Epithelial cell of prostate (primary cell): ENCODE measurements at places on chromosomes 5 and 9.

GRCh38 chr9:21873540-21874221 lies 71.2 kb downstream of the MTAP start:
- DNase-seq, result no peak

- no peak for DNase-seq
Observed at GRCh38 chr5:125696762-125697161, 726.4 kb upstream of the GRAMD2B start.

DNA sequence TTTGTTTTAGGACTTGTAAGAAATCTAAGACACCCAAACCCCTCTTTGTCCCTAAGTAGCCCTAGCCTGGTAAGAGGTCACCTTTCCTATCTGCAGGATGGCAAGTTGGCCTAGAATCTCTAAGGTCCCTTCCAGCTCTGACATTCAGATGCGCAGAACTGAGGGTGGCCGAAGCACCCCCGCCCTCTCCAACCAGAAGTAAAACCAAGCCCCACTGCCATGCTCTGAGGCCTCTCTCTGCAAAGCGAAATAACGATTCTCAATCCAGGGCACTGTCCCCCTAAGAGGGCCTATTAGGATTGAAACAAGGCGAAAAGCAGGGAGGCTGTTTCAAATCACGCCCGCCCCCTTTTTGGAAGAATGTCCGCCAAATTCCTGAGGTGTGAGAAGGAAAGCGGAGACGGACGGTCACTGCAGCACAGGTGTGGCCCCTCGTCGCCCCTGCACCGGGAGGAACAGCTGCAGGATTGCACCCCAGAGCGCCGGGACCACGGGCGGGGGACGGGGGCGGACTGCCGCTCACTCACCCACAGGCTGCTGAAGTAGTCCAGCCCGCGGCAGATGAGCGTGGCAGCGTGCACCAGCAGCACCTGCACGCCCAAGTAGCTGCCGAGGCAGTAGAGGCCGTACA lies 824 bp downstream of the TMEM245 start:
- DNase-seq, result no peak

GRCh38 chr5:174378121-174378874 lies 332.8 kb downstream of the NSG2 start:
- no peak for DNase-seq

DNA sequence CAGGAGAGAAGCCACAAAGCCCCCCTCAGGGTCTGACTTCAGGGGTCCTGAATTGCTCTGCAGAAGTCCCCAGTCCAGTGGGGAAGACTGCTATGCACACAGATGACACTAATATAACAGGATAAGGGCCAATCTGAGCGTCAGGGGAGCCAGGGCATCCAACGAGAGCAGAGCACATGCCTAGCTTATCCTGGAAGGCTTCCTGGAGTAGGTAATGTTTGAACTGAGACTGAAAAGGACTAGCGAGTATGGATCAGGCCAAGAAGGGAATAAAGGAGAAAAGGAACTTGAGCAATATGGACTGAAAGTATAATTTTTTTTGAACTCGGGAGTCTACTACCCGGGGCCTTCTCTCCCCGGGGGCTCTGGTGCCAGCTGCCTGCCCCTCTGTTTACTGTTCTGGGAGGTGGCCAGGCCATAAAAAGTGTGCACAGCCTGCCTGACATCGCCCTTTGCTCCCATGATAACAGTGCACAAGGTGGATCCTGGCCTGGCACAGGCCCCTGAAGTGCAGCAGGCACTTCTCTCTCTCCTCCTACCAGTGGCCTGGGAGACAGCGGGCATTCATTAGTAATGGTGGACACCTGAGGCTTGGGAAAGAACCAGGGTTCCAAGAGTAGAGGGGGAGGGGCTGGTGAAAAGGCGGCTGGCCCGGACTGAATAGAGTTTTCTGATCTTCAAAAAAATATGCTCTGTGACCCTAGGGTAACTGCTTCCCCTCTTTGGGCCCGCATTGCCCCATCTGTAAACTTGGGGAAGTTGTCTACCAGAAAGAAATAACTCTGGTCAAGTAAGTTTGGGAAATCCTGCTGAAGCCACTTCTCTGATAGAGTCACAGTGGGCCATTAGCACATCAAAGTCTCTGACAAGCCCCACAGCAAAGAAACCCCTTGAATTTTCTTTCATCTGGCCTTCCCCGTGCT lies 4.6 kb upstream of the SLC6A7 start:
- no peak for DNase-seq

- DNase-seq, result no peak
Observed at GRCh38 chr9:135303280-135303647, 176.3 kb upstream of the PPP1R26 start.

DNA sequence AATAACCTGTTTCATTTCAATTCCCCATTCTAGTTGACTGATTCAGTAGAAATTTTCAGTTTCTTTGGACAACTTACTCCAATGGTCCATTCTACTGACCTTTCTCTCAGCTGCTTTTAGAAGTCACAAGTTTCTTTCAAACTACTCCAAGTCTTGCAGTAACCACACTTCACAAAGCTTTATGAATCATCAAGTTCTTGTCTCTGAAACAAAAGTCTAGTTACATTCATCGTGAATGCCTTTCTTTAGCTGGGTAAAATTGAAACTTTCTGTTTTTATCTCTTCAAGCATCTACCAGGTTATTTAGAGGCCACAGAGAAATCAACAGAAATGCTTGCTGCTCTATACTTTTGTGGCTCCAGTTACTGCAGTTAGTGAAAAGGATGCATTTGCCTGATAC lies 405.4 kb downstream of the TMEM232 start:
- no peak for DNase-seq

DNA sequence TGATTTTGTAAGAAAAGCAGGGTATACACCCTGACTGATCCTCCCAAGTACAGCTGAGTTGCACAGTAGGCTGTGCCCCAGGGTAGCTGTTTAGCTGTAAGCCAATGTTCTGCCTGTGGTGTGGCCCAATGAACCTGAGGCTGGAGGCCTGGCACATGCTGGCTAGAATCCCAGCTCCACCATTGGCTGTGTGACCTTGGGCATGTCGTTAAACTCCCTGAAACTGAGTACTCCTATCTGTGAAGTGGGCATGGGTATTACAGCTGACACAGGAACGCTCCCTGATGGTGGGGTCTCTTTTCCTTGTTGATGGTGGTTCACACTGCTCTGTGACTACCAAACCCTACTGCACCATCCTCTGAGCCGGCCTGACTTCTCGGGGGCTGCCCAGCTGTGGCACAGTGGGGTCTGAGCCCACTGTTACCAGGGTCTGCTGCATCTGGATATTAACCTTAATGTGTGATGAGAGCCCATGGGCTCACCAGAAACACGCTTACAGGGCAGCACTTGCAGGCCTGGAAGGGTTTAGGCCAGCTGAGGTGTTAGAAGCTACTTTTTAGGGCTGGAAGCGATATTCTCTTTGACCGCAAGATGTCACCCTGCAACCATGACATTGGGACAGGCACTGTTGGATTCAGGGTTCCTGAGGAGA lies 7.0 kb upstream of the GADD45G start:
- DNase-seq, result no peak

DNA sequence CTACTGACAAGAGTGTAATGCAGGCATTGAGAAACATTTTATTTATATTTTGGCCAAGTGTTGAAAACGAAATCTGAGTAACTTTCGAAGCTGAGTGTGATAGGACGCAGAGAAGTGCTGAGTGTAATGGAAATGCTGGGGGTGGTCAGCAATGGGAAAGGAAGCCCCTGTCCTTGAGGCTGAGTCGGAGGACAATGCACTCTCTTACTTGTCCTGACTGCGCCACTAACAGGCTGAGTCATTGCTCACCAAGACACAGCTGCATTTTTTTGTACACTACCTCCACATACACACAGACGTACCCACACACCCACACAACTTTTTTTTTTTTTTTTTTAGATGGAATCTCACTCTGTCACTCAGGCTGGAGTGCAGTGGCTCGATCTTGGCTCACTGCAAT lies 637.7 kb downstream of the SLCO4C1 start:
- DNase-seq, result no peak
